ENCODE measurements at places on chromosomes 13 and 19. TPM values are rescaled to one million over a fixed set of nuclear protein-coding genes. Genes with fewer than 3 reads are reported as not detected.

- H3K27ac ChIP-seq, result no peak overlapping the region
- no peaks in the 10 kb centered on the region for H3K36me3 ChIP-seq
- H3K27me3 ChIP-seq, result no peaks in the 10 kb centered on the region
- H3K4me3 ChIP-seq, result no peak overlapping the region
- DNase-seq, result no peak
Observed at GRCh38 chr19:34104557-34104956, 67.7 kb upstream of the LSM14A start.

Gene UGGT2
- total RNA-seq, result 23.1 TPM

DNA sequence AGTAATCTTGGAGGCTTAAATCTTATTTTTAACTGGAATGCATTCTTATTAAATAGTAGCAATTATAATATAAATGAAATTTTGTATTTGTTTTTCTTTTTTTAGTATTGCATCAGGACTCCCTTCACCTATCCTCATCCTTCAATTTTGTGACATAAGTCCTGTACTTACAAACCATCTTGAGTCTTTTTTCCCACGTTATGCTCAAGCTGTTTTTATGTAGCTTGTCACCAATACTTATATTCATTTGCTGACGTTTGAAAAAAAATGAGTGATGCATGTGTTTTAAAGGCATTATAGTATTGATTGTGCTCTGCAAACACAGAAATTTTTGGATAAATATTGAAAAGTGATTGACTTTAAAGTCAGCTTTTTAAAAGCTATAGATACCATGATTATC lies 888 bp downstream of the GPR18 start:
- DNase-seq, result no peak
- no peaks in the 10 kb centered on the region for H3K4me1 ChIP-seq
- no peaks in the 10 kb centered on the region for H3K36me3 ChIP-seq
- no peak overlapping the region for H3K27ac ChIP-seq
- peak overlapping the region; percentile 17 for H3K4me3 ChIP-seq
- H3K27me3 ChIP-seq, result no peaks in the 10 kb centered on the region

GRCh38 chr19:13031917-13032623 lies 36.8 kb downstream of the NFIX start:
- H3K4me3 ChIP-seq, result no peak overlapping the region
- DNase-seq, result no peak
- no peaks in the 10 kb centered on the region for H3K36me3 ChIP-seq
- H3K27ac ChIP-seq, result peak overlapping the region; percentile 75
- no peaks in the 10 kb centered on the region for H3K27me3 ChIP-seq

DNA sequence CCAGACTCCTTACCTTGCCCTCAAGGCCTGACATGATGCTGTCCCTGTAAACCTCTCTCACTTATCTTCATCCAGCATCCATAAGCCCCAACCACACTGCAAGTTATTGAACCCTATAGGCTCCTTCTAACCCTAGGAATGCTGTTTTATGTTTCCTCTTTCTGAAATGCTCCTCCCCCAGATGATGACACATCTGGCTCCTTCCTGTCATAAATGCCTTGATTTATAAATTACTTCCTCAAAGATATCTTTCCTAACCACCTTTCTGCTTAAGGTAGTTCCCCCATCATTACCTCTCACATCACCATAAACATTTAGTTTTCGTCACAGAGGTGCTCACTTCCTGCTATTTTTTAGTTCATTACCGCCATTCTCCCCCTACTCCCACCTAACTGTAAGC lies 12.3 kb downstream of the RUBCNL start:
- peak overlapping the region; percentile 68 for H3K27ac ChIP-seq
- peaks cover 19% of the 10 kb centered on the region for H3K4me1 ChIP-seq
- H3K27me3 ChIP-seq, result no peaks in the 10 kb centered on the region
- DNase-seq, result peak; percentile 63
- H3K36me3 ChIP-seq, result no peaks in the 10 kb centered on the region

Gene ELAVL3
- not detected for total RNA-seq

Gene PLIN4
- total RNA-seq, result 0.83 TPM

- peaks cover 5% of the 10 kb centered on the region for H3K4me1 ChIP-seq
- H3K27me3 ChIP-seq, result no peaks in the 10 kb centered on the region
- DNase-seq, result no peak
- no peaks in the 10 kb centered on the region for H3K36me3 ChIP-seq
- H3K27ac ChIP-seq, result peak overlapping the region; percentile 100
Observed at GRCh38 chr13:48233889-48234488, 983 bp downstream of the ITM2B start.

Gene TNNI3
- not detected for total RNA-seq

DNA sequence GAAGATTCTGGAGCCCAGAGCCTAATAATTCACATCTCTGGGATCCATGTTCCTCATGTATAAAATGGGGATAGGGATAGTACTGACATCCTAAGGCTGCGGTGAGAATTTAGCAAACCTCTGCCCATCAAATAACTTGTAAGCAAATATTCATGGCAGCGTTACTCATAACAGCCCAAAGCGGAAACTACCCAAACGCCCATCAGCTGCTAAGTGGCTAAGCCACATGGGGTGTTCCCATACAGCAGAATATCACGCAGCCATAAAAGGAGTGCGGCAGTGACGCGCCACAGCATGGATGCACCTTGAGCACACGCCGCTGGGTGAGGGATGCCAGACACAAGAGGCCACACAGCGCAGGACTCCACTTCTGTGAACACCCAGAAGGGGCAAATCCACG lies 19.7 kb downstream of the VRK3 start:
- H3K4me1 ChIP-seq, result no peaks in the 10 kb centered on the region
- H3K27me3 ChIP-seq, result no peaks in the 10 kb centered on the region
- H3K27ac ChIP-seq, result no peak overlapping the region
- H3K4me3 ChIP-seq, result no peak overlapping the region
- H3K36me3 ChIP-seq, result no peaks in the 10 kb centered on the region

GRCh38 chr13:78012046-78012445 lies 93.4 kb upstream of the EDNRB start:
- no peak overlapping the region for H3K4me3 ChIP-seq
- H3K27me3 ChIP-seq, result no peaks in the 10 kb centered on the region
- no peak overlapping the region for H3K27ac ChIP-seq
- DNase-seq, result no peak

DNA sequence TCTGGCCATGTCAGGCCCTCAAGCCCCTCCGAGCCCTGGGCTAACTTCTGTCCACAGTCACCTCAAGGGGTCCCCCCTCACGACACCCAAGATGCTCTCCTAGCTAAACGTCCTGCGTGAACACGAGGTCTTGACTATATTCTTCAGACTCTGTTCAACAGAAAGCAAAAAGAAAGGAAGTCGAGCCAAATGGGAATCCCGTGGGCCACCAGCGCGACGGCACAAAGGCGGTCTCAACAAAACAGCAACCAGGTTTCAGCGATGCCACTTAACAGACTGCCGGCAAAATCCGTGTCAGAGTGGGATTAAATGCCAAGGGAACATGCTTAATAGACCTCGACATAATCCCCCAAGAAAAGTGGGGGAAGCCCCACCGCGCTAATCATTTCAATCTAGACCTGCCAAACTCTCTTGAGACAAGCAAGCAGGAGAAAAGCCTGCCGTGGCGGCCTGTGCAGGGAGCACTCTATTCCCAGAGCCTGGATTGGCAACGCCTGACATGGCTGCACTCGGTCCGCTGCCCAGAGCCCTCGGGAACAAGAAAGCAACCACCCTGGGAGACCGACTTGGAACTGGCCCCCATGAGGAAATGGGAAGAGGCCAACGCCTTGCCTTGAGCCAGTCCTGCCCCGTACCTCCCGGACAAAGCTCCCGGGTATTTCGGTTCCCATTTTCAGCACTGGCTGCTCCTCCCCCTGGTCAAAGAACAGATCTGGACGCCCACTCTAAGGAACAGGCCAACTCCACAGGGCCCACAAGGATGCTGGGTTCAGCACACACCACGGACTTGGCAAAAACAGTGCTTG lies 16.0 kb downstream of the ZC3H4 start:
- no peak for DNase-seq
- H3K4me1 ChIP-seq, result peaks cover 53% of the 10 kb centered on the region
- no peaks in the 10 kb centered on the region for H3K36me3 ChIP-seq
- H3K4me3 ChIP-seq, result no peak overlapping the region

DNA sequence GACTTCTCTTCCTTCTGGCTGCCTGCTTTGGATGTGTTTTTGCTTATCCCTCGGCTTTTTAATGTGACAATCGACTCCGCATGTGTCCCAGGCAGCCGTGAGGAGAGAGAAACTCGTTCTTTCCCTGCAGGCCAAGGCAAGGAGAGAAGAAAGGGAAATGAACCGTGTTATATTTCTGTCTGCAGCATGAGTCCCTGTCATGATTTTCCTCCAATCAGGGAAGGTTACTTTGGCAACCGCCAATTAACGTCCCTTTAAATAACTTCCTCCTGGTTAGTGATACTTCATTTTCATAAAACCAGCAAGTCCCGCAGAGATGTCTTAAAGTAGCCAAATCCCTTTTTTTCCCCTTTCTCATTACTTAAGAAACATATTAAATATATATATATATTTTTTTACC lies 42.6 kb downstream of the RFC3 start:
- no peak overlapping the region for H3K27ac ChIP-seq
- DNase-seq, result no peak
- H3K4me1 ChIP-seq, result no peaks in the 10 kb centered on the region
- no peaks in the 10 kb centered on the region for H3K27me3 ChIP-seq
- H3K4me3 ChIP-seq, result no peak overlapping the region

GRCh38 chr19:42023121-42023942 lies 29.3 kb upstream of the ATP1A3 start:
- H3K27ac ChIP-seq, result no peak overlapping the region
- H3K36me3 ChIP-seq, result no peaks in the 10 kb centered on the region
- H3K4me1 ChIP-seq, result no peaks in the 10 kb centered on the region
- no peaks in the 10 kb centered on the region for H3K27me3 ChIP-seq
- DNase-seq, result no peak

Gene URAD
- 118 TPM for total RNA-seq
